Heart right ventricle (tissue), 16 donors: ENCODE measurements at places on chromosomes 4 and X. TPM values are rescaled to one million over a fixed set of nuclear protein-coding genes. Genes with fewer than 3 reads are reported as not detected.

GAGE12F gene
- total RNA-seq: not detected

CLIC2 gene
- 8.5 TPM for total RNA-seq

ZCCHC12 gene
- total RNA-seq: not detected

STAP1 gene
- total RNA-seq: not detected

SLITRK2 gene
- 0.15 TPM for total RNA-seq

DNA sequence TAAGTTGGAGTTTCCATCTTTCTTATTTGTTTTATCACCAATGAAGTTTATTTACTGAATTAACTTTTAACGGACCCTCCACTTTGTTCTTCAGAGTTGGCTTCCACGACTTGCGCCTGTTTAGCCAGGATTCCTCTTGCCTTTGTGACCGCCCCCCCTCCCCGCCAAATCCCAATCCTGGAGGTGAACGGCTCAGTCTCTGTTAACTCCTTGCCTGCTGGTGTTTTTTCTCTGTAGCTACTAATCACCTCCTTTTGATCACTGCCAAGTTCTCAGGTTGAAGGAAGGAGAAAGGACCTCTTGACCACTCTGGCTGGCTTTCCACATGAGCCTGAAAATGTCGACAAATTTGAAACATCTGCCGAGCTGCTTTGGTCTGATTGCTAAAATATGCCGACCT lies 46.8 kb upstream of the BCOR start:
- no peak for DNase-seq

DNA sequence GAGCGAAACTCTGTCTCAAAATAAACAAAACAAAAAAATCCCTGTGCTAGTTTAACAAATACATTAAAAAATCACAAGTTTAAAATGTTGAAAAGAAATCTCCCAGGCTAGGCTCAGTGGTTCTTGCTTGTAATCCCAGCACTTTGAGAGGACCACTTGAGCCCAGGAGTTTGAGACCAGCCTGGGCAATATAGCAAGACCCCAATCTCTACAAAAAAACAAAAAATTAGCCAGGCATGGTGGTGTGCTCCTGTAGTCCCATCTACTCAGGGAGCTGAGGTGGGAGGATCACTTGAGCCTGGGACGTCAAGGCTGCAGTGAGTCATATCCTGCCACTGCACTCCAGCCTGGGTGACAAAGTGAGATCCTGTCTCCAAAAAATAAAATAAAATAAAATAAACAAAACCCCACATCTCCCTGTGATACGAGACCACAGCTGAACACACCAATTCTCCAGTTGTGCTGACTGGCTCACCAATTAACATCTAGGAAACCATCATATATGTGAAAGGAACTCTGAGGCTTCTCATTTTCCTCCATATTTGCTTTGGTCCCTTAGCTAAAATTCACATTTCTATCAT lies 7.3 kb downstream of the RPS4X start:
- no peak for DNase-seq

- no peak for DNase-seq
Measured at GRCh38 chr4:872241-872981, 46.5 kb upstream of the CPLX1 start.

- DNase-seq: no peak
Measured at GRCh38 chr4:7558436-7558835, 123.7 kb upstream of the PSAPL1 start.

- DNase-seq: no peak
Measured at GRCh38 chr4:89253311-89253710, 54.3 kb downstream of the GPRIN3 start.

GRCh38 chrX:24668111-24668510 lies 21.0 kb upstream of the PCYT1B start:
- no peak for DNase-seq

DNA sequence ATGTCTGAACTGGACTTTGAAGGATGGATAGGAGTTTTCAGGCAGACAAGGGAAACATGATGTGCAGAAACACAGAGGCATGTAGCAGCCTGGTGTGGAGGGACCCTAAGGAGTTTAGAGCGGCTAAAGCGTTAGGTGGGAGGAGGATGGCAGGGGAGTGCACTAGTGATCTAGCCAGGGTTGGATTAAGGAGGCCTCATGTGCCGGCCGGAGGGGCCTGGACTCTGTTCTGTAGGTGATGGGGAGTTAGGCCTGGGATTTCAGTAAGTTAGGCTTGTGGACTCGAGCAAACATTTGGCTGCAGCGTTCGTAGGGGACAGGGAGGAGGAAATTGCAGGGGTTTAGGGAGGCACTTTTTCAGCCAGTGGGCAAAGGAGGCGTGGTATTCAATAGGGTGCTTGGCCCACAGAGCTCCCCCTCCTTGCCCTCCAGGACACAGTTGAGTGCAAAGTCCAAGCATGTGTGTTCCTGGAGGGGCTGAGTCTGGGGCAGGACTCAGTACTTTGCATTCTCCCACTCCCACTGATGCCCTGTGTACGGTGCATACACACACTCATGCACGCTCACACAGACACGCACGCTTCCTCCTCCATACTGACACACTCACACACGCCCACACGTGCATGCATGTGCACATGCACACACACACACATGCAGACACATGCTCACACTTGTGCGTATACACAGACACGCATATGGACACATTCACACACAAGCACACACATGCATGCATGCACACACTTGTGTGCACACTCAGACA lies 18.6 kb downstream of the PSAPL1 start:
- DNase-seq: no peak

GRCh38 chrX:36577006-36577405 lies 431.2 kb upstream of the FAM47C start:
- no peak for DNase-seq

DNA sequence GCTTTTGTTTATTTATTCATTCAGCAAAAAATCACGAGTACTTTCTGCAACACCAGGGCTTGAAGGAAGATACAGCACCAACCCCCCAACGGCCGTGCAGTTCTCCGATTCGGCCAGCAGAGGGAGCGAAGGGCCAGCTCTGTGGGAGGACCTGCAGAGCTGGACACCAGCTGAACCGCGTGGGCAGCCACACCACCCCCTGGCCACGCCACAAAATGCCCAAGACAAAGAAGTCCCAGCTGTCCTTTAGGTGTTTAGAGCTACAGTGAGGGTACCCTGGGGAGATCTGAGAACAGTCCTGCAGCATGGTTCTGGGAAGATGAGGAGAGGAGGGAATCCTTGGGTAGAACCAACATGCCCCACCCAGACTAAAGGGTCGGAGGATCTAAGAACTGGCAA lies 83.1 kb downstream of the RELL1 start:
- peak; percentile 87 for DNase-seq

DNA sequence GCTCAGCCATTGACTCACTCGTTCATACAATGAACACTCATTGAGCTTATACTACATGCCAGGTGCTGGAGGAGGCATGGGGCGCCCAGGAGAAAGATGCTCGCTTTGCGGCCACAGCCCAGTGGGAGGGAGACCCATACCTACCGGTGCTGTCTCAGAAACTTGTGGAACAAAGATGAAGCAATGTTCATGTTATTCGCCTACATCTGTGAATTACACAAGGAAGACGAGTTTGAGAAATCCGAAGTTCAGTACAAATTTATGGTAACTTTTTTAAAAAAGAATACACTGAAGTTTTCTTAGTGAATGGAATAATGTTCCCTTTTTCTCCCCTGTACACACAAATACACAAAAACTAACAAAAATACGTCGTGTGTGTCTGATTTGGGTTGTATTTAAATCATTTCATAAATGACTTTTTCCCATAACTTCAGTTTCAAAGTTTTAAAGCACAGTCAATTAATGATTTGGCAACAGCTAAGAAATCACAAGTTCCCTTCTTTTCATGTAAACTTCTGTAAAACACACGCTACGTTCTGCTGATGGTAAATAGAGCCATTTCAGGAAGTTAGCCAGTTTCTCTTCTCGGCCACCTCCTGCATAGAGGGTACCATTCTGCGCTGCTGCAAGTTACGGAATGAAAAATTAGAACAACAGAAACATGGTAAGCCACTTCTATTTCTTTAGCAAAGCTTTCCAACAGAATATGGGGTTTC lies at the start of gene TLR8:
Gene TLR8 (plus strand): TSS at position 575 of the 716 bp plus-strand sequence. CDS start 87 bp downstream, at position 662.
- DNase-seq: no peak

DNA sequence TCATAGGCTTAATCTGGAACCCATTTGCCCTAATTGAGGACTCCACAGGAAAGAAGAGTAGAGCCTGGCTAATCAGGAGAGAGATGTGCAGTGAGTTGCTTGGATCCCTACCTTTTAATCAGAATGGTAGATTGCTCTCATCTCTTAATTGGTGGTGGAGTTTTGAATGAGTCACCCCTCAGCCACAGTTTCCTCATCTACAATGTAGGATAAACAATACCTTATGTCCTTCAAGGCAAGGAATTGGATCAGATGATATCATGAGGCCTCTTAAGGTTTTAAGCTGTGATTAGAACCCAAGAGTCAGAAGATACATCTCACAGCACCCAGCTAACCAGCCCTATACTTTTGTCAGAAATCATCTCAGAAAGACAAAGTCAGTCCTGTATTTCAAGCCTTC lies 39.1 kb downstream of the PDGFRA start:
- DNase-seq: no peak

DNA sequence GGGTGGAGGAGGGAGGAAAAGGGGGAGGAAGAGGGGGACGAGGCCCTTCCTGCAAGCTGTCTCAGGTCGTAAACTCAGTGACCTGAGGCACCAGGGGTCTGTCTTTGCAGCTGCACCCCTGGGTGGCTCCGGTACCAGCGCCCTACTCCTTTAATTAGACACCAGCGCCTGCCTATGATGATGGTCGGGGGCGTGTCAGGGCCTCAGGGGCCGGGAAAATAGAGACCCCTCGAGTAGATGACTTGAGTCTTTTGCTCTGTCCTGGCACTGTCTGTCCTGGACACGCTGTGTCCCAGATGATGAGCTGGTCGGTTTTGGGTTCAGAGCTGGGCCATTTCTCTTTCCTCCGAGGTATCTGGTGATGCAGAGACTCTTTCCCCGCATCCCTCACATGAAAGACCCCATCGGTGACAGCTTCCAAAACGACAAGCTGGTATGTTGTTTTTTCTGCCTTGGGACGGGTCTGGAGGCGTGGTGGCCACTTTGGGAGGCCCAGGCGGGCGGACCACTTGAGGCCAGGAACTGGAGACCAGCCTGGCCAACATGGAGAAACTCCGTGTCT lies 11.2 kb downstream of the SLC25A6 start:
- no peak for DNase-seq

GRCh38 chr4:16035843-16036242 lies 48.0 kb downstream of the PROM1 start:
- no peak for DNase-seq

GRCh38 chr4:113292371-113293042 lies 243.1 kb downstream of the ANK2 start:
- DNase-seq: peak; percentile 40
